ENCODE measurements at places on chromosomes 11 and 22.

DNA sequence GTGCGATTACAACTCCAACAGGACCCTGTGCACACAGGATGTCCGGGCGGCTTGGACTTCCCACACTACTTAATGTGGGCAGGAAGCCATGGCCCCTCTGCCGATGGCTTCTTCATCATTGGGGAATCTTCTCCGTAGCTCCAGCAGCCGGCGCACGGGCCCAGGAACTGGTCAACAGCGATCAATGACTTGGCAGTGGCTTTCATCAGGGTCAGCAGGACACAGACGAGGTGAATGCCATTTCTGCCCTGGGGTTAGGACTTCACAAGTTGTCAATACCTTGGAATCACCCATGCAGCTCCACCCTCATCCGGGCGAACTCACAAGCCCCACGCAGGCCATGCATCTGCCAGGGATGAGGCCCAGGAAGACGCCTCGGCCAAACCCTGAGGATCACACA is 645.7 kb downstream of the BRD1 start:
- DNase-seq, result no peak

GRCh38 chr22:47176026-47176389 is 413.6 kb downstream of the TBC1D22A start:
- no peak for DNase-seq

DNA sequence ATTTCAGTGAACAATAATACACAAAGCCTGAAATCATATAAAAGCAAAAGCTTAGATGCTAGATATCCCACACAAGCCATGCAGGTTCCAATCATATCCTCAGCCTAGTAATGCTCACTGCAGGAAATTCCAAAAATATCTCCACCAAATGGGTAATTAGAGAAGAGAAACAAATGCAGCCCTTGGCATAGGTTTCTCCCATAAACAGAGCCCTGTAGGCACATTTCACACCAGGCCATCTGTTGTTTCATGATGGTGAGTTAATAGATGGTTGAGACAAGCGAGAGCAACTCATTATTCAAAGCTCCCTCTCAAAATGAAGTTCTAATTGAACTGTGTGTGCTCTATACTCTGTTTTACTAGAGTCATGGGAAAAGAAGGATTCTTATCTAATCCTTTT is 154.6 kb upstream of the TRPC6 start:
- no peak for DNase-seq

DNA sequence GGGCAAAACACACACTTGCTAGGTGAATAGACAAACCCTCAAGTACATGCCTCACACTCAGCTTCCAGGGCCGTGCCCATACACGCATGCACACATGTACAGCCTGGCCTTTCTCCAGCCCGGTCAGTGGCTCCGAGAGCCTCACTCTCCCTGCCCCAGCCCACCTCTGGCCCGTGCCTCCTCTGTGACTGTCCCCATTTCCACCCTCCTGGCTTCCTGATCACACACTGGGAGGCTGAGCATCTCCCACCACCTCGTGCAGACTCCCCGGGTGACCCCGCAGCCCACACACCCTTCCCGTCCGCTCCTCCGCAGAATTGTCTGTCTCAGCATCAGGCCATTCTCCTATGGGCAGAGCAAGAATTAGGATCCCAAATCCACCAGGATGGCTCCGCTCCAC is 634.1 kb downstream of the TBC1D22A start:
- no peak for DNase-seq

DNA sequence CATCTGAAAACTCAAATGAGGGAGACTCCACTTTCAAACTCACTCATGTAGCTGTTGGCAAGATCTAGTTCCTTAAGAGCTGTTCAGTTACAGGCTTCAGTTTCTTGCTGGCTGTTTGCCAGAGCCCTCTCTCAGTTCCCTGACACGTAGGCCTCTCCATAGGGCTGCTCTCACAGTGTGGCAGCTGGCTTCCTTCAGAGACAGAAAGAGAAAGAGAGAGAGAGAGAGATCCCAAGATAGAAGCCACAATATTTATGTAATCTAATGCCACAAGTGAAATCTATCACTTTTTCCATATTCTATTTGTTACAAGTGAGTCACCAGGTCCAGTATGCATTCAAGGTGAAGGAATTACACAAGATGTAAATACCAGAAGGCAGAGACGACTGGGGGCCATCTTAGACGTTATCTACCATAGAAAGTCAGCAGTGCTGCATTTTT is 168.8 kb downstream of the RCN1 start:
- peak; percentile 10 for DNase-seq

- peak; percentile 67 for DNase-seq
These were observed 27.0 kb upstream of the AMOTL1 start for GRCh38 chr11:94741022-94741679.

Measured in AG10803 (cell line).